Stimulated activated CD8-positive, alpha-beta memory T cell treated with anti-CD3 and anti-CD28 coated beads, Interleukin-15, amount 100 ng/mL, for 4 hours (primary cell): ENCODE measurements at places on chromosomes 7 and 10.

DNA sequence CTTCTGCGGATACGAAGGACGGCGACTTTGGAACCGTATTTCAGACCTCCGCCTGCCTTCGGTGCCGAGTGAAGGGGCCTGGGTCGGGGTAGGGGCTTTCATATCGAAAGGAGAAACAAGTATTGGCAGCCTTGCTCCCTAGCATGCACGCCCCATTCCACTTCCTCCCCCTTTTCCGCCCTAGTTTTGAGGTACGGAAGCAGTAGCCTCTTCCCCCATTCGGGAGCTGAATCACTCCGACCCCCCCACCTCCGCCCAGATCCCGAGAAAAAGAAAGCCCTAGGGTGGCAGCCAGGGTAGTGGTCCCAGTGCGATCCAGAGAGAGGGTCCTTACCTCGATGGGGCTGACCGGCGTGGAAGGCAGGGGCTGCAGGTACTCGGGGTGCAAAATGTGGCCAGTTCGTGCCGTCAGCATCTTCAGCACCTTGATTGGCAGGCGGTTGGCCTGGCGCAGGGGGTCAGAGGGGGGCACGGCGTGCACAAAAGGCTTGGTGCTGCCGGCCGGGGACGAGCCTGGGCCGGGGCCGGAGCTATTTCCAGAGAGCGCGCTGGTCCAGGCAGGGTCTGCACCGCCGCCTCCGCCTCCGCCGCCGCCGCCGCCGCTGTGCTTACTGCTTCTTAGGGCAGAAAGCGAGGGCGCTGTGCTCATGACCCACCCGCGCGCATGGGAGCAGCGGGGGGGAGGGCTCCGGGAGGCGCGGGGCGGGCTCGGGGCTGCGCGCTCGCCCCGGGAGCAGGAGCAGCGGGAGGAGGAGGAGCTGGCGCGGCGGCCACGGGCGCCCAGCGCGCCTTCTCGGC is 594 bp downstream of the ZNF503 start:
- DNase-seq, result no peak

GRCh38 chr10:83222832-83223742 is 916.2 kb upstream of the GHITM start:
- DNase-seq, result no peak

GRCh38 chr10:127146661-127147060 is 49.7 kb downstream of the INSYN2A start:
- DNase-seq, result no peak

- DNase-seq, result no peak
These were observed 68.1 kb downstream of the LYZL1 start for GRCh38 chr10:29356931-29357330.

DNA sequence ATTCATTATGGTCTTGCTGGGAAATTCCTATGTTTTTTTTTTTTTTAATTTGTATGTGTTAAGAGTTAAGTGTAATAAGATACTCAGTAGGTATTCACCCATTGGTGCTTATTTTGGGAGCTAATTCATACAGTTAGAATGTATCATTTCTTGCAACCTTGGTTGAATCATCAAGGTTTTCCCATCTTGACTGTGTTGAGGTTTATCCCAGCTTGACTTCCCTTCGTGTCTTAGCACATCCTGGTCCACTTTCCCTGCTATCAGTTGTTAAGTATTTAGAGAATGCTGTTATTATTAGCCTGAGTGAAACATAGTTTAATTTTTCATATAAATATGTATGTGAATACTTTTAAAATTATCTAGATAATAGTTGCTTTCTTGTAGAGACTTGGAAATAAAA is 20.8 kb downstream of the RALA start:
- no peak for DNase-seq

- DNase-seq, result no peak
These were observed 114.7 kb upstream of the ANKRD30A start for GRCh38 chr10:37010741-37011140.

GRCh38 chr7:537911-538634 is 18.4 kb upstream of the PDGFA start:
- DNase-seq, result no peak

DNA sequence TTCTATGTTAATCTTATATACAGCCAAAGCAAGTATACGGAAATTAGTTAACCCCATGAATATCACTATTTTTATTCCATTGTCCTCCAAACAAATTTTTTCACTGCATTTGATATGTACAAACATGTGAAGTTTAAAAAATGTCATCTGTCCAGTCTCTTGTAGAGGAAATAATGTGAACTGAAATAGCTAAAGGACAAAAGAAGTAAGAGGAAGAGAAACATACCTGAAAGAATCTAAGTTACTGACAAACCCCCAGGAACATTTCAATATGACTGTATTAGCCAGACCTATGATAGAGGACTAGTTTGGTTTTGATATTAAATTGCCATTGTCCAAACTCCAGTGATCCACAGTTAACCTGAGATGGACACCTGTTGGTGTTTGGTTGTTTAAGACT is 80.6 kb downstream of the NRCAM start:
- no peak for DNase-seq

GRCh38 chr10:86361156-86362128 is 5.2 kb downstream of the GRID1 start:
- DNase-seq, result no peak

DNA sequence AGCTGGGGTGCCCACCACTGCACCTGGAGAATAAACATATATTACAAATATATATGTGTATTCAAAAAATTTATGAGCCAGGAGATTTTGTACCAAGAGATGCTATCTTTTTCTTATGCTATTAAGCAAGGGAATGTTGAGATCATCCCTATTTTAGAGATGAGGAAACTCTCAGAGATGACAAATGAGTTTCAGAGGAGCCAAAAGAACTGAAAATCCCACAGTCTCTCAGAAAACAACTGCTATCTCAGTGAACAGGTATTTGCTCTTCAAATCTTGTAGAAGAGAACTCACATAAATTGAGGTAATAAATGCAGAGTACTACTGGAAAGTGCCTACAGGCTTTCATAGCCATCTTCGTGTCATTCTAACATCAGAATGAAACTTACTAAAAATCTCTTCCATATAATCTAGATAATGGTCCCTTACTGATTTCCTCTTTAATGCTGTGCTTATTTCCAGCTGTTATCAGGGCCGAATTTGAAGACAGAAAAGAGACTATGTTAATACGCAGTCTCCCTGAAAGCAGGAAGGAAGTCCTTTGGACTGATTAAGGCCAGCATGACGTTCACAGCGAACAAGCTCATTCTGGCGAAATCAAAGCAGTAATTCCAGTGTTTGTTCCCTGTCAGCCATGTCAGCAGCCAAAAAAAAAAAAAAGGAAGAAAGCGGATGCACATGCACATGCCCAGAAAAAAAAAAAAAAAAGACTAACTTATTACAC is 29.4 kb upstream of the ANAPC16 start:
- no peak for DNase-seq

- no peak for DNase-seq
These were observed 5.7 kb downstream of the ARPC1B start for GRCh38 chr7:99380032-99380822.

DNA sequence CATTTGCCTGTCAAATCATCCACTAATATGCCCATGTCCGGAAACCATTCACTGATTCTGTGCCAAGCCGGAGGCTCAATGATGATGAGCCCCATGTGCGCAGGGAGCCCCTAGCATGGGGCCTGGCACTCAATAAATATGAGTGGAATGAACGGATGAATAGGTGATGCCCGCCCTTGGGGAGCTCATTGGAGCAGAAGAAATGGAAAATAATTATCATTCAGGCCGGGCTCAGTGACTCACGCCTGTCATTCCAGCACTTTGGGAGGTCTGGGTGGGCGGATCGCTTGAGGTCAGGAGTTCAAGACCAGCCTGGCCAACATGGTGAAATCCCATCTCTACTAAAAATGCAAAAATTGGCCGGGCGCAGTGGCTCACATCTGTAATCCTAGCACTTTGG is 11.0 kb downstream of the RHBDD2 start:
- DNase-seq, result no peak

DNA sequence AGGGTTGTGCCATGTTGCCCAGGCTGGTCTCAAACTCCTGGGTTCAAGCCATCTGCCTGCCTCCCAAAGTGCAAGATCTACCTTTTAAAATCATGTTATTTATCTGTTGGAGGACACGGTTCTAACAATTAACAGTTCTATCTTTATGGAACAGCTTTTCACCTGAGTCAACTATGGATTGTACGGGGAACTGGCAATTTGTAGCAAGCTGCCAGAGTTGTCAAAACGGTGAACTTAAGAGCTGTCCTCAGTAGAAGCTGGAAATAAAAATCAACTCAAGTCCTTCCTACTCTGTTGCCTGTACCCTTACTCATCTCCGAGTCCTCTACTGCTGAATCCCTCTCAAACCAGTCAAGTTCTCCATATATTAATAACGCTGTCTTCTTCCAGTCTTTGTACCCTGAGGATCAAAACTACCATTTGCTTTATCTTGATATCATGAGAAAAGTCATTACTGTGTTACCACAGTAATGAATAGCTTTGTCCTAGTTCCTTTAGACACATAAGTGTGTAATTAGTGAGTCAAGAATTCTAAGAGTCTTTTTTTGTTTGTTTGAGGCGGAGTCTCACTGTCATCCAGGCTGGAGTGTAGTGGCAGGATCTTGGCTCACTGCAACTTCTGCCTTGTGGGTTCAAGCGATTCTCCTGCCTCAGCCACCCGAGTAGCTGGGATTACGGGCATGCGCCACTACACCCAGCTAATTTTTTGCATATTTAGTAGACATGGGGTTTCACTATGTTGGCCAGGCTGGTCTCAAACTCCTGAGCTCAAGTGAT is 28.2 kb downstream of the HBP1 start:
- DNase-seq, result no peak

- DNase-seq, result no peak
These were observed 2.9 kb upstream of the ZMIZ1 start for GRCh38 chr10:79065853-79066252.

DNA sequence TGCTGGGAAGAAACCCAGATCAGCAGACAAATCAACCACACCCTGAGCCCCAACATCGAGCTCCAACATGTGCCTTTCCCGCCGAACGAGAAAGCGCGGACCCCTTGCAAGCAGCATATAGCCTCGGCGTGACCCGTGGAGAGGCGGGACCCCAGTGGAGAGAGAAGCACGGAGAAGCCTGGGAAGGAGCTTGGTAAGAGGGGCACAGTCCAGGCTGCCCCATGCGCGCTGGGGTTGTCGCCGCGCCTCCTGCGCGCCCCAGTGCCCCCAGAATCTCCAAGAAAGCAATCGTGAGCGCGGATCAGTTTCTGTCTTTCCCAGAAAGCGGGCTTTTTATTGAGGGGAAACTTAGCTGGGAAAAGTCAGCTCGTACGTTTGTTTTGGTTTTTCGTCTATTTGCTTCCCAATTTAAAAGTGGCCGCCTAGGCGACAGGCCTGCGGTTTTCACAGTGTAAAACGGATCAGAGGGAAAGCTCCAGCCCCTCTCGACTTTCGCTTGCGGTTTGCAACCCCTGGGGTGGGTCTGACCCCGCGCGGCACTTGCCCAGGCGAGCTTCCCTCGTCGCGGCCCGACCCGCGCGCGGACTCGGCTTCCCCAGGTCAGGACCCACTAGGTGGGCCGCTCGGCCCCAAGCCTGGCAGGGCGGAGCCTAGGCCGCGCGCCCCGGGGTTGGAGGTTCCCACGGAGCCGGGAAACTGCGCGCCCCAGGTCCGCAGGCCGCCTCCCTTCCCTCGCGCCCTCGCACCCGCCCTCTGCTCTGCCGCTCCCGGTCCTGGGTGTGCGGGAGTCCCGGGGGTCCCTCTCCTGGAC is 31.1 kb downstream of the SKIDA1 start:
- no peak for DNase-seq

DNA sequence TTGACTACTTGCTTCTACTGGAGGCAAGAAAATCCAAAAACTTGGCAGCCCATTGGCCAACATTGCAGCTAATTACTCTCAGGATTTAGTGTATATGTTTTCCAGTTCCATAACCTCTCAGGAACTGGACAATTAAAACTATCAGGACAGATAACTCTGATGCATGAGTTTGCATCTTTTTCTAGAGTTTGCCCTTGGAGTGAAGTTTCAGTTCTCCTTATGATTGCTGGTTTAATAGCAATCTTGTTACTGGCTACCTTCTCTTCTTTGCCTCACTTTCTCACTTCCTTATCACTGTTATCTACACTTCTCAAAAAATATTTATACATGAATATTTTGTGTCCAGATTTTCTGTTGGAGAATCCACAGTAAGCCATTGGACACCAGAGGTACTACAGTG is 735.9 kb downstream of the PCDH15 start:
- DNase-seq, result no peak

DNA sequence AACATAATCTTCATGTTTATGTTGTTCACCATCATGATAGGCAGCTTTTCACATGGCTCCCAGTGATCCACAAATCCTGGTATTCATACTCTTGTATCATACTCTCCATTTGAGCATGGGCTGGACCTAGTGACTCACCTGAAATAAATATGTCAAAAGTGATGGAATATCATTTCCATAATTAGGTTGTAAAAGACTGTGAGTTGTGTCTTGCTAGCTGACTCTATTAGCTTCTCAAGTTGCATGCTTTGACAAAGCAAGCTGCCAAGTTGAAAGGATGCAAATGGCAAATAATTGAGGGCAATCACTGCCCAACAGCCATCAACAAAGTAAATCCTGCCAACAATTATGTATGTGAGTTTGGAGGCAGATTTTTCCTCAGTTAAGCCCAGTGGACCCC is 300.4 kb downstream of the AHR start:
- DNase-seq, result no peak

- DNase-seq, result no peak
These were observed 24.0 kb upstream of the EIF5AL1 start for GRCh38 chr10:79488336-79488735.

GRCh38 chr7:121505021-121505420 is 108.9 kb upstream of the FAM3C start:
- DNase-seq, result no peak

DNA sequence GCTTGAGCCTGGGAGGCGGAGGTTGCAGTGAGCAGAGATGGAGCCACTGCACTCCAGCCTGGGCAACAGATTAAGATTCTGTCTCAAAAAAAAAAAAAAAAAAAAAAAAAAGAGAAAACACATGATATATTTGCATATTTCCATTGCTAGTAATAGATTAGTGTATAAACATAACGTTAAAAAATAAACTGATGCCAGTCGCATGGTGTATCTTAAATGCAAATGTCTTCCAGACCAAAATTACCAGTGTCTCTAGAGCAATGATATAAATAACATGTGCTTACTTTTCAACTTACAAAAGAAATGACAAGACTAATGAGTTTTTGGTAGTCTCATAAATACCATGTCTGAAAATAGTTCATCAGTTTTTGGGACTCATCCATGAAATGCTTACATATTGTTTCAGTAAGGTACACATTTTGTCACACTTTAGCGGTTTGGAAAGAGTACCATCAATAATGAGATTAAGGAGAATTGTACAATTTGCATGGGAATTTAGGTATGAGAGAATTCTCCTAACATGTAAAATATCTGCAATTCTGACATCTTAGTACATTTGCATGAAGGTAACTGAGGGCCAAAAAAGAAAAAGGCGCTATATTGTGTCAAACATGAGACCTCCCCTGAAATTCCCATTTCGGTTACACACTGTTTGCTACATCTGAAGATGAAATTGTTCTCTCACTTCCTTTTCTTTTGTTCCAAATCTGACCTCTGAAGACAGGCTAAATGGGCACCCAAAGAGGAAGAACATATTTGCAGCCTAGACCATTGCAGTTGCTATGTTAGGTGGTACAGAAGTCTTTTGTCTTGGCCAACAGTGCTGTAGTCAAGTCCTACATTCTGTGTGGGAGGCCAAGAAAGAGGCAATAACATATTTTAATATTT is 51.5 kb upstream of the PIP4K2A start:
- no peak for DNase-seq

- DNase-seq, result no peak
These were observed 8.7 kb upstream of the UNC5B start for GRCh38 chr10:71203716-71204115.
